Nucleus accumbens (tissue), 56 donors: ENCODE measurements at places on chromosomes 7 and 10.

DNA sequence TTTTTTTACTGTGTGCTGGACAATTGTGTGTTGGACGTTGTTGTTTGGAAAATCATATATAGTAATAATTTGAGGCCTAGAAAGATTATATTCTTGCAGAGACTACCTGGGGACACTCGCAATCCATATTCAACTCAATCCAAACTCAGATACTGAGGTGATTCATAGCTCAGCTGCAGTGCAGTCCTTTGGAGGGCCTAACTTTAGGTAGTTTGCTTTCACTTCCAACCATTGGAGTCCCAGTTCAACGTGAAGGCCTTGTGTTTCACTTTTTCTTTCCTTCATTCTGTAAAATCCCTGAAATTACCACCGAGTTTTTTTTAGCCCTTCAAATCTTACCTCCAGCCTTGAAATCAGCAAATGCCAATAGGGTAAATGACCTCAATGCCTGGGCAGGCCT lies 32.3 kb downstream of the ATRNL1 start:
- DNase-seq = no peak

GRCh38 chr10:117075064-117075463 lies 63.0 kb downstream of the VAX1 start:
- no peak for DNase-seq

DNA sequence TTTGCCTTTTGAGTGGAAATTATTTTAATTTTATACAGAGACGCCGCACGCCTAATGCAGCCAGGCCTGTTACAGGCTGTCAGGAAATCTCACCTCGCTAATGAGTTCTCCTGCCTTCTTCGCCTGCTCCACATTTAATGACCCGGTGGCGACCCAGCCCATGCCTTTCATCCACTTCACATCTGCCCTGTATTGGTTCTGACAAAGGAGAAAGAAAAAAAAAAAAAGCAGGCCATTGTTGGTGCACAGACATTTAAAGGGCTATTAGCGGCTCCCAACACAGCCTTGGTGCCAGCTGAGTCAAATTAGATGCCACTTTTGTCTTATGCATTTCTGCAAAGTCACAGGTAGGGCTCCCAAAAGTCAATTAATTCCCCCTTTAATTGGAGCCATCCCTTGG lies 43.3 kb downstream of the NRAP start:
- DNase-seq = no peak

GRCh38 chr7:15764010-15764409 lies 77.5 kb upstream of the MEOX2 start:
- no peak for DNase-seq

GRCh38 chr10:85979598-85979997 lies 387.0 kb downstream of the GRID1 start:
- DNase-seq = no peak

- DNase-seq = no peak
These were observed 66.6 kb downstream of the PWWP2B start for GRCh38 chr10:132463333-132464255.

DNA sequence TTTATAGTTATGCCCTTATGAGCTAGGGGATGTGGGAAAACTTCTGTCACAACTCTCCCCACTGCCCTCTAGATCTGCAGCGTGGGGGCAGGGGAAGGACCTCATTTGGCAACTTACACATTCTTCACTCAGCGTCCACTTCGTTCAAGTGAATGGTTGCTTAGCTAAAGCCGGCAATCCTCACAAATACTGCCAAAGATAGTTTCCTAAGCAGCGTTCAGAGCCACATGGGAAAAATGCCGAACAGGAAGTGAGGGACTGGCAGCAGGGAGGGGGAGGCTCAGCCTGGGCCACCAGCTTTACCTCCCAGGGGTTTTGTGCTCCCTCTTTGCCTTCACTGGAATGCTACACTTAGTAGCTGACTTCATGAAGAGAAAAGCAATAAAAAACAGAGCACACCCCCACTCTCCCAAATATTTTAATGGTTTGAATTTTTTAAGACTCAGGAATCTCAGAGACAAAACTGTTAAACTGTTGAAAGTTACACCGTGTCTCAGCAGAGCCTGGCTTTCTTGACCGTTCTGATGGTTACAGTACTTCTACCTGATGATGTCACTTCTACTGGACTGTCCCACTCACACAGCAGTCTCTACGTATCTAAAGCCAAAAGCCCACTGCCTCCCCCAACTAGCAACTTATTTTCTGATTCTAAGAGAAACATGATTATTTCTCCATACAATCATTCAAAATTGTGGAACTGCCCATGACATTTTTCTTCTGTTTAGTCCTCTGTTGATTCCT lies 10.4 kb downstream of the GRM3 start:
- DNase-seq = no peak

DNA sequence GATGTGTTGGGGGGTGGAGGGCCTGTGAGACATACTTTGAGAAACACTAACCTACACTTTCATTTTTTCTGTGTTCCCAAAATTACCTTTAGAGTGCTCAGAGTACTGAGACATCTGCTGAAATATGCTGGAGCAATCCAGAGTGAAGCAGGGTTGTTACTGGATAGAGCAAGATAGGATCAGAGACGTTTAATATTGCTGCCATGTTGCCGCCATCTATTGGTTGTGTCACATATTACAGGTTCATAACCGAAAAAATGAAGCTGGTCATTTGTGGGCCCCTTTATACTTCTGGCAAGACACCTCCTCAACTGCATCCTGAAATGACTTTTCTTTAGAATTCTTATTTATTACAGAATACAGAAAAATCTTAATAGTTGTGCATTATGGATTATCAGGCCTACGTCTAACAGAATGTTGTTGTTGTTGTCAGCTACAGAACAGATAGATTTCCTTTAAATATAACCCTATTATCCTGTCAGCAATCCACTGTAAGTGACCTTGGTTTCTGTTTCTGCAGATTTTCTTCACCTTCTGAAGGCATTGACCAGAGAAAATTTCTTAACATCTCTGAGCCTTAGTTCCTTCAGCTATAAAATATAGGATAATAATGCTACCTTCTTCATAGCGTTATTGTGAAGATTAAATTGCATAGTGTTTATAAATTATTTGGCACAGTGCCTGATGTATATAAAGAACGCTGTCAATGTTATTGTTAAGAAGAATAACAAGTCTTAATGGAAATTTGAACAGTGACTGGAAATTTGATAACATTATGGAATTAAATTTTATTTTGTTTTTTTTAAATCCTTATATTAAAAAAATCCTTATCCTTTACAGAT lies 16.2 kb upstream of the DLD start:
- peak; percentile 45 for DNase-seq

DNA sequence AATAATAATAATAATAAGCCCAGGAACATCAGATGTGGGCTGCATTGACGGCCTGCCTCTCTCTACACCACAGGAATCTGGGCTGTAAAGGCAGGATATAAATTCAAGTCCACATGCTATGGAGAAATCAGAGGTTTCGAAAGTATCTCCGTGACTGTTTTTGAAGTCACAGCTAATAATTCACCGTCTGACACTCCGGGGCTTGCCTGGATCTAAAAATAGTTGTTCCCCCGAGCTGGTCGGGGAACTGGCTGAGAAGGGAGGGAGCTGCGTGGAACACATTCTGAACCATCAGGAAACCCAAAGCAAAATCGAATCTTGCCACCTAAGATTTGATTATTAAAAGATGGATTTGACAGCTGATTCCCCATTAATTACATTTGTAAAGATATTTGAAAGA lies 35.4 kb downstream of the KLF6 start:
- no peak for DNase-seq

DNA sequence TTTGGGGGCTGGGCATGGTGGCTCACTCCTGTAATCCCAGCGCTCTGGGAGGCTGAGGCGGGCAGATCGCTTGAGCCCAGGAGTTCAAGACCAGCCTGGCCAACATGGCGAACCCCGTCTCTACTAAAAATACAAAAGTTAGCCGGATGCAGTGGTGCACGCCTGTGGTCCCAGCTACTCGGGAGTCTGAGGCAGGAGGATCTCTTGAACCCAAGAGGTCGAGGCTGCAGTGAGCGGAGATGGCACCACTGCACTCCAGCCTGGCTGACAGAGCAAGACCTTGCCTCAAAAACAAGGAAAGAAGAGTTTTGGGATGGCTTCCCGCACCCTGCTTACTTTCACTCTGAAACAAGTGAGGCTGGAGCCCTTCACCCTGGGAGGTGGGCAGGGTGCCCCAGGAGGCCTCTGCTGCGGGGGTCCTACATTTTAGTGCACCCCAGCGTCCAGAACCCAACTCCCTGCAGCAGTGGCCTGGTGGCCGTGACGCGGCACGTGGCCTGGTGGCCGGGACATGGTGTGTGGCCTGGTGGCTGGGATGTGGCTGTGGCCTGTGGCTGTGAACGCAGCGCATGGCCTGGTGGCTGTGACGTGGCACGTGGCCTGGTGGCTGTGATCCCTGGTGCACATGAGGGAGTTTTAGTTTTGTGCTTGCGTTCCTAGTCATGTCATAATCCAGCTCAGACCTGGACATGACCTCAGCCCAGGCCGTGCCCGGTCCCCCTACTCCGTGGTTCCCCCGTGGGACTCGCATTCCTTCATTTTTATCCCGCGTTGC lies 9.3 kb downstream of the KNDC1 start:
- DNase-seq = no peak

DNA sequence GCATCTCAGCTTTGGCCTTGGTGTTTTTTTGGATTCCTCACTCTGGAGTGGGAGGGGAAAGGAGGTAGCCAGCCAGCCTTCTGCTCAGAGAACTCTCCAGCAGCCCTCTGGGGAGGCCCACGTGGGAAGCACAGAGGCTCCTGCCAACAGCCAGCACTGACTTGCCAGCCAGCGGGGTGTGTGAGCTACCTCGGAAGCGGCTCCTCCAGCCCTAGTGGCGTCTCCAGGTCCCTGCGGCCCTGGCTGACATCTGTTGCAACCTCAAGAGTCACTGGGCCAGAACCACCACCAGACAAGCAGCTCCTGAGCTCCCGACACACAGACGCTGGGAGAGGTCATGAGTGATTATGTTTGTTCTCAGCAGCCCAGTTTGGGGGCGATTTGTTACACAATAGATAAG lies 180.2 kb upstream of the FZD8 start:
- DNase-seq = peak; percentile 51

DNA sequence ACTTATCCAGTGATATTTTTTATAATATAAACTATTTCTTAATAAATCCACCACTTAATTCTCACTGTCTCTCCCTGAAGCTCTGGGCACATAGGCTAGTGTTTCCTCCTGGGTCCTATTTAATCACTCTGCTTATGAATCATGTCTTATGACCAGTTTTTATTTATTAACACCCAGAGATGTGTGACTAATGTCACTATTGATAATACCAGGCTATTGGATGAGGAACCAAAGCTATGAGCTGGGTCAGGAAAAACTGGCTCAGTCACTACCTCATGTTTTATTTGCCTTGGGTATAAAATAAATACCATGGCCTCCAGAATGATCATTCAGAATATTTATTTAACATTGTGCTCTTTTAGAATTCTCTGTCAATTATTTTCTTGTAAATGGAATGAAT lies 5.2 kb downstream of the SEMA3E start:
- no peak for DNase-seq

GRCh38 chr7:29040579-29040925 lies 82.4 kb upstream of the TRIL start:
- DNase-seq = no peak

DNA sequence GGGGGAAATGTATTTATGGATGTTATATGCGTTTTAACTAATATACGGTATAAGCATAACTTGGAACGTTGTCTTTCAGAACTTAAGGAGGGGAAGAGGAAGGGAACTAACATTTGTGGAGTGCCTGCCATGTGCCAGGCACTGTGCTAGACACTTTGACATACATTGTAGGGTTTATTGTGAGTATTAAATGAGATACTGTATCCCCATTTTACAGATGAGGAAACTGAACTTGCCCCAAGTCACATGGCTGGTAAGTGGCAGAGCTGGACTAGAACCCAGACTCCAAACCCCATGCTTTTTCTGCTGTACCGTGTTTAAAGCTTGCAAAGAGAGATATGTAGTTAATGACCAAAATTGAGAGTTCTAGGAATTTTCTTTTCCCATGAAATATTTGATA lies 74.6 kb downstream of the CREM start:
- DNase-seq = no peak

DNA sequence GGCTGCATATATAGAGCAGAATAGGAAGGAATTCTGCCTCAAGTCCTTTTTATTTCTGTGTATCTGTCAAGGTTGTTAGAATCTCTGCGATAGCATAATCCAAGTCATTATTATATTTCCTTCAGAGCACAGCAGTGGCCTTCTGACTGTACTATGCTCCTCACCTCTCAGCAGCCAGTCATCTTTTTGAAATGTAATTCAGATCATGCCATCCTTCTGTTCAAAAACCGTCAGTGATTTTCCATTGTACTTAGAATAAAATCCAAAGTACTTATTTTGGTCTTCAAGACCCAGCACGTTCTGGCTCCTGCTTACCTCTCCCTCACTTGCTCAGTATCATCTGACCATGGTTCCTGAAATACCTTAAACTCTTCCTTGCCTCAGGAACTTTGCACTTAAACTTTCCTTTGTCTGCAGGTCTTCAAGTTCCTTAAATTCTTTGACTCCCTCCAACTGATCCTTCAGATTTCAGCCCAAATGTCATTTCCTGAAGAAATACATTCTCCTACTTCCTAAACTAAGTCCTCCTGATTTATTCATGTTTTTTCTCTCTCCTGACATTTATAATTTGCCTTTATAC lies 112.4 kb downstream of the ST7 start:
- DNase-seq = no peak

- no peak for DNase-seq
These were observed 466.4 kb upstream of the ZMIZ1 start for GRCh38 chr10:78602201-78602932.

DNA sequence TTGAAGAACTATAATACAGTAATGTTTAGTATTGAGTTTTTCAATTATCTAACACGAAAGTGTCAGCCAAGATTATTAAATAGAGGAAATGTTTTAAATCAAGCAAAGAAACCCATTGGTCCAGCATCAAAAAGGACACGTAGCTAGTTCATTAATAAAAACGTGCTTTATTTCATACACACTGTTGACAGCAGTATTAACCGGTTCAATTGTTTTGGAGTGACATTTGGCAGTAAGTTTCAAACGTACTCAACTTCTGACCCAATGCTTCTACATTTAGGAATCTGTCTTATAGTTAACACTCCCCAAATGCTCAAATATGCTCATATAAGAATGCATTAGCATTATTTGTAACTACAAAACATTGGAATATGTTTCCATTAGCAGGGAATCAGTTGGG lies 41.3 kb downstream of the SLC16A12 start:
- DNase-seq = no peak

GRCh38 chr7:26388256-26388655 lies 96.6 kb downstream of the SNX10 start:
- DNase-seq = no peak

DNA sequence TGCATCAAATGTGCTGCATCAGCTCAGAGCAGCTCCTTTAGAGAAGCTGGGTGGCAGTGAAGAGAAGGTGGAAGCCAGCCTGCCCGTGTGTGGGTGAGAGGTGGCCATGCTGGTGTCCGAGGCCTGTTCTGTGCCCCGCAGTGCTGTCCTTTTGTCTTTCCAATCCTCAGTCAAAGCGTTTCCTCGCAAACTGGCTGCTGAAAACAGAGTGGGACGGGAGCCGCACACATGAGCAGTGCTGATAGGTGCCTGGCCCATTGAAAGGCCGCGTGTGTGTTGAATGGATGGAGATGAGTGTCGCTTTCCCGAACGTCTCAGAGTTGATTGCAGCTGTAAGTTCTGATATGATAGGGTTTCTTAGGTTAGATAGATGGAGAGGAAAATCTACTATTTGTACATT lies 39.3 kb downstream of the WDR37 start:
- DNase-seq = no peak
